Renal cortical epithelial cell (primary cell): ENCODE measurements at places on chromosomes 5 and 9.
A peak's percentile ranks its signal among the peaks of the same experiment; 100 is the strongest.

- DNase-seq = peak; percentile 92
Observed at GRCh38 chr9:121281614-121282276, 13.8 kb downstream of the GSN start.

DNA sequence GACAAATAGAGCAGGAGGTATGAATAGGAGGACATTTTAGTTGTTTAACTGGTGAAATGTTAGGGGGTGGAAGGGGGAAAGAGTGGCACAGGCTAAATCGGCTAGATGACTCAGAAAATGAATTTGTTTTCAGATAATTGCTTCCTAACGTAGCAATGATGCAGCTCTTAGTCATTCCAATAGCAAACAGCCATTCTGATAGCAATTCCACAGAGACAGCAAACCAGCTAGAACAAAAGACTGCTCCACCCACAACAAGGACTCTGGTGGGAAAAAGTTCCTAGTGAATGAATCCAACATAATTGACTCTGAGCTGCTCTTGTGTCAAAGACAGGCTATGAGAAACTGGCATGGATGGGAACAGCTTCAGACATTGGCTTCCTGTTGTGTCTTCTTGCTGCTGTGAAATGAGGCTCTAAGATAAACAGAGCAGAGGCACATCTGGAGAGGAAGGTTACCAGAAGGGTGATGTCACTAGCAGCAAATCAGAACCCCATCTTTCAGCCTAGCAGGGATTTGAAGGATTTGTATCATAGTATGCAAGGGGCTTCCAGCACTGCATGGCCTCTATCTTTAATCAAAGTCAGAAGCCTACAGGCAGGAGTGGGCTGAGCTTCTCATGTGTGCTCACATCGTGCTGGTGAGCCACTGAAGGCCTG, 28.1 kb upstream of the F2RL1 start:
- peak; percentile 99 for DNase-seq

- no peak for DNase-seq
Observed at GRCh38 chr9:92711844-92712243, 41.9 kb upstream of the IPPK start.

DNA sequence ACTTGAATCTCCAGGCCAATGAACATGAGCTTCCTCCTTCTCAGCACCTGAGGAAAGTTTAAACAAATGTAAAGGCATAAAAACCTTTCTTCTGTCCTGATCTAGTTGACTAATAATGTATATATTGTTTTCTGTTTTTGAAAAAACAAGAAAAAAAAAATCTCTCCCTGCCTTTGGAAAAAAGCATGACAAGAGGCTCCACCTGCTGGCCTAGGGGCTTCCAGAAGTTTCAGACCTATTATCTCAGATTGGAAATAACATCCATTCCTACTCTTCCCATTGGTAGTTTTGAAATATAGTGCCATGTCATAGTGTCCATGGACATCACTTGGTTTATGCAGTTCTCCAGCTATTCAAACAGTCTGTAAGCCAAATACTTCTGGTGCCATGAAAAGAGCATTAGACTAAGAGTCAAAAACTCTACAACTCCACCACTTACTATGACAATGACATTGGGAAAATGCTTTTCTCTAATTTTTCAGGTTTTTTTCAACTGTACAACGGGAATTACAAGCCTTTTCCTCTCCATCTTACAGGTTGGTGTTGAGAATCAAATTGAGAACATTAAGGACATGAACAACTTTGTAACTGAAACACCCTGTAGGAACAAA, 409.6 kb upstream of the MPDZ start:
- DNase-seq = peak; percentile 33

DNA sequence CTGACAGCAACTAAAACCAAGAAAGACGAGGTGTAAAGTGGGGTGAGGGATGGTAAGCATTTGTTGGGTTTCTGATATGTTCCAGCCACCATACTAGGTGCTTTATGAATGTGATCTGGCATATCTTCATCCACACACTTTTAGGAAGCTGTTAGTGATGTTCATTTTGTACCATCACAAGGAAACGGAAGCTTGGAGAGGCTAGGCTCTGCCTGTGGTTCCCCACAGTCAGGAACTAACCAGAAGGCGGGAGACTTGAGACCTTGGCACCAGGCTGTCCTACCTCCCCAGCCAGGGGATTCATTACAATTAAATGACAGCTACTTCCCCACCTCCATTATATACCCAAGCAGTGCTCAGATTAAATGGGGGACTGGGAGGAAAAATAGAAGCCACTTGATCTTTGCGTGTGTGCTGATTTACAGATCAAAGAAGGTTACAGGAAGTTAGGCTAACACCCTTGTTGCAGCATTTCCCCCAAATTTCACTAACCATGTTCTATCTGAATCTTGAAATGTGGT, 43.0 kb downstream of the SFXN1 start:
- no peak for DNase-seq

DNA sequence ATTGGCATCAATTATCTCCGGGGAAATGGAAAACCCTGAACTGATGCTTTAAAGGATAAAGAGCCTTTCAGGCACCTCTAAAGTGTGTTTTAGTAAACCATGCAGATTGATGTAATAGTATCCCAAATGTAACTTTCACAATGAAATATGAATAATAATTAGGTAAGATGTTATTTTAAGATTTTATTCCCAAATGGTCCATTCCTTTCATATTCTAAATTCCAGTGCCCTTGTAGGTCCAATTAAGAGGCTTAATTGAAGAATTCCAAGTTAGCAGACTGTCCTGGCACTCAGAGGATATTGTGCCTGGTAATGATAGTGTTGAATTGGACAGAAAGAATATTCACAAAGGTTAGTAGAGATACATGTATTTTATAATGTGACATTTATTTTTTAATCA, 352.5 kb upstream of the NUDT12 start:
- DNase-seq = no peak

DNA sequence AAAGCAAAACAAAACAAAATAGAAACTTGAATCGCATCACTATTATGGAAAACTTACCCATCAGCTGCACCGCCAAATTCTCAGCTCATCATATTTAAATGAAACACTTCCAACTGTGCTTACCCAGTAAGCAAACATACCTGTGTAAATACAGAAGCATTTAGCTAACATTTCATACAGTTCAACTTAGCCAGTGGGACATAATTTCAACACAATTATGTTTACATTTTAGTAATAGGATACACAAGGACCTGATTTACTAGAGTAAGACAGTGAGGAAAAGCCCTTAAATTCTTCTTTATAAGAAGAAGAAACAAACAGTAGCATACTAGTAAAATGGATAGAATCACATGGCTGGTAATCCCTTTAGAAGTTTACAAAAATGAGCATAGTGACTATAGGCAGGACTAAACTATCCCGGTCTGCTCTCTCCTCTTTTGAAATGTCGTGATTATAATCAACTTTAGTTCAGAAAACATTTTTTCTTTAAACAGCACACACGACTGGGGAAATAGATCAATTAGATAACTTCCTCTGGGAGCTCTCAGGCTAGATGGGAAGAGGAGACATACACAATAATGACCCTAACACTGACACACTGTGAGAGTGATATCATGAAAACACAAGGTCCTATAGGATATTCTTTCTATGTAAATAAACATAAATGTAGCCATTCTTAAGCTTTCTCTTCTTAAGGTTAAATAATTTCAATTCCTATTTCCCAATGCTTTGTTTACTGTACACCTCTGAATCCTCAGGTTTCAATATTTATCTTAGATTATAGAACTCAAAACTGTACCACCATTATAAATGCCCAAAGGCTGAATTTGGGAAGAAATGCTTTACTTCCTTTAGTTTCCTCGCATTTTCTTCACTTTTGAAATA, 15.9 kb upstream of the CDC20B start:
- no peak for DNase-seq

DNA sequence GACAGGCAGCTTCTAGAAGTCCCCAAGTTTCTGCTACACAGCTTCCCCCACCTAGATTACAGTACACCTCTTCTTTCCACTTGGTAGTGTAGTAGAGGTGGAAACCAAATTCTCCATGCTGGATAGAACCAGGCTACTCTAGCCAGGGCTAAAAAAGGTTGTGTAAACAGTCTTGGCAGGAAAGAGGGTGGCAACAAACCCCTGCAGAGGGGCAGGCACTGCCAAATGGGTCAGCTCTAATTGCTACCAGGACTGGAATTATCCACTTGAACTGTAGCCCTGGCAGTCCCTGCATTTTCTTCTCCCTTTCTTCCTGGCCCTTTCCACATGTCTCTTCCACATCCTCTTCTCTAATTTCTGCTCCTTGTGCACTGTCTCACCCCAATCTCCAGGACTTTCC, 24.8 kb downstream of the RANBP3L start:
- no peak for DNase-seq

- DNase-seq = peak; percentile 42
Observed at GRCh38 chr5:153496835-153497234, 6.4 kb downstream of the GRIA1 start.

DNA sequence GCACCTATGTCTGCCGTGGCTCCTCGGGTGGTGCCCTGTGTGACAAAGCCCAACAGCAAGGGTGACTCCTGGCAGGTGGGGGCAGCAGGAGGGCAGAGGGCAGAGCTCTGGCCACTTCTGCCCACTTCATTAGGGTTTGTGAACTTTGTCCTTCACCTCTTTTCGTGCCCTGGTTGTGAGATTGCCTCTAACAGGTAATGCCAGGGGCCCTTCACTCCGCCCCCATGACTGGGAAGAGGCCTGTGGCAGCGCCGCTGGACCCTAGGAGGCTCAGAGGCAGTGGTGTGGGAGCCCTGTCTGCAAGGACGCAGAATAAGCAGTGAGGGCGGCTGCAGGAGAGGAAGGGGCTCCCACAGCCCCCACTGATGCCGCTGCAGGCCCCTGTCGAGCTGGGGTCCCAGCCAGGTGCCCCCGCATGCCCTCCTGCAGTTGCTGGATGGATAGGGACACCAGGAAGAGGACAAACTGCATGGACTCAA, 108.7 kb upstream of the LMX1B start:
- no peak for DNase-seq

DNA sequence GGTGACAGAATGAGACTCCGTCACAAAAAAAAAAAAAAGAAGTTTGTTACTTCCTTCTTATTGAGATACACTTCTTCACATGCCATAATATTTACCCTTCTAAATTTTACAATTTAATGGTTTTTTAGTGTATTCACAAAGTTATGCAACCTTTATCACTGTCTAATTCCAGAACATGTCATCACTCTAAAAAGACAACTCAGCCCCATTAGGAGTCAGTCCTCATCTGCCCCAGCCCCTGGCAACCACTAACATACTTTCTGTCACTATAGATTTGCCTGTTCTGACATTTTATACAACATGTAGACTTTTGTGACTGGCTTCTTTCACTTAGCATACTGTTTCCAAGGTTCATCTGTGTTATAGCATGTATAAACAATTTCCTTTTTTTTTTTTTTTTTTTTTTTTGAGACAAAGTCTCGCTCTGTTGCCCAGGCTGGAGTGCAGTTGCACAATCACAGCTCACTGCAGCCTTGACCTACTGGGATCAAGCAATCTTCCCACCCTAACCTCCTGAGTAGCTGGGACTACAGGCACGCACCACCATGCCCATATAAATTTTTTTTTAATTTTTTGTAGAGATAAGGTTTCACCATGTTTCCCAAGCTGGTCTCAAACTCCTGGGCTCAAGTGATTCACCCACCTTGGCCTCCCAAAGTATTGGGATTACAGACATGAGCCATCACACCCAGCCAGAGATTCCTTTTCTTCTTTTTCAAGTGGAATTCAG, 18.0 kb downstream of the AQP3 start:
- peak; percentile 60 for DNase-seq

- no peak for DNase-seq
Observed at GRCh38 chr5:133582971-133583370, 29.4 kb downstream of the FSTL4 start.

- DNase-seq = no peak
Observed at GRCh38 chr5:78726571-78726970, 78.0 kb upstream of the LHFPL2 start.

DNA sequence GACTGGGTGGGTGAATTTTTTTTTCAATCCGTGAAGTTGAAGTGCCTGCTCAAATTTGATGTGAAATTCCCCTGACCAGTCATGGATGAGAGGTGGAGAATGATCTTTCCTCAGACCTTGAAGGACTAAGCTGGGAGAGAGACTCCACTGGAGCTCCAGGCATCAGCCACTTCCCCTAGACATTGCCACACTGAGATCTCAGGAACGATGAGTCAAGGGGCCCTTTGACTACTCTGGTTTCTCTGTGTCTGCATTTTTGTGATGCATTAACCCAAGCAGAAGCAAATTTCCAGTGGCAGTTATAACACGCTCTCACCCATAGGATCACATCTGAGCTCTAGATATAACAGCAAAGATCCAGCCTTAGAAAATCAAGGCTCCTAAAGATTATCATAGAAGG, 171.2 kb upstream of the KIF2A start:
- DNase-seq = peak; percentile 49

- DNase-seq = no peak
Observed at GRCh38 chr9:18269561-18269960, 204.4 kb upstream of the ADAMTSL1 start.

DNA sequence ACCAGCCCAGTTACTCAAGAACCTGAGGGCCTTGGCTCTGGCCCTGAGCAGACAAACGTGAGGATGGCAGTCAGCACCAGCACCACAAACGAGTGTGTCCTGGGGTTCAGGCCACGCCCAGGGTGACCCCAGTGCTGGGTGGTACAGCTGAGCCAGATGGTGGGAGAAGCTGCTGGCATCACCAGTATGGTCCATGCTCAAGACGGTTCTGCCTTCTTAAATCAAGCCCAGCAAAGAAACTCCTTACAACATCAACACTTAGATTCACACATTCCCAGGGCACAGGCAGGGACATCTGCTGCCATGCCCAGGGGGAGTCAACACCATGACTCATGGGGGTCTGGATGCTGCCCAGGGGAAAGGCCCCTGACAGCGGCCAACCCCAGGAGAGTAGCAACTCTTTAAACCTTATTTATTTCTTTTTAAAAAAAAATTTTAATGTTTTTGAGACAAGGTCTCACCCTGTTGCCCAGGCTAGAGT, 31.3 kb downstream of the IPPK start:
- DNase-seq = no peak

DNA sequence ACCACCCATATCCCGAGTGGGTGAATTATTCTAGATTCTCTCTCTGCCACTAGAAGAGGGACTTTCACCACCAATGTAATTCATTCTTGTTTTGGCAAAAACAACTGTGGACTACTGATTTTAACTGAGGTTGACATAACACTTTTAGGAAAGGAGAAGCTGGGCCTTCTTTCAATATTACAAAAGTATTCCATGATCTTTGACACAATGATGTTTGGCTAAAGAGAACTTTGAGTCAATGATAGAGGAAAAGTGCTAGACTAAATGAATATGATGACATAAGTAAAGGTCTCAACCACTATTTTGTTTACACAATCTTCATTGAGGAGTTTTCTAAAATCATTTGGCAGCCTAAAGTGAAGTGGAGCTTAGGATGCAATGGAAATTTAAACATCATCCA, 336.9 kb upstream of the PDE4D start:
- no peak for DNase-seq

DNA sequence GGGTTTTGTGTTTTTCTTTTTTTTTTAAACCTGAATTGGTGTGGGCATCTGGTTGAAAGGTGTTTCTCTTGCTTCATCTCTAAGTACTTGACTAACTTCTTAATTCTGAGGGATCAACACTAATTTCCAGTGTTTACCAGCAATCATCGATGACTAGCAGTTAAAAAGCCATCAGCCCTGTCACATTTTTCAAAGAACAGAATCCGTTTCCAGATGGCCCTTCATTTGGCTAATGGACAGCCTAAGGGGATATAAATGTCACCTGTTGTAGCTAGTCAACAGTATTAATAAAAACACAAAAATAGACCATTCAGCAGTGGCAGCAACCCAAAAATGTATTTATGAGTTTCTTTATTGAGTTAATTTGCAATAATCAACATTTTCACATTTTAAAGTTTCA, 1076.5 kb downstream of the MAT2B start:
- no peak for DNase-seq

- peak; percentile 6 for DNase-seq
Observed at GRCh38 chr9:10228082-10228481, 384.7 kb downstream of the PTPRD start.
